ENCODE measurements at places on chromosomes 3 and 15.

DNA sequence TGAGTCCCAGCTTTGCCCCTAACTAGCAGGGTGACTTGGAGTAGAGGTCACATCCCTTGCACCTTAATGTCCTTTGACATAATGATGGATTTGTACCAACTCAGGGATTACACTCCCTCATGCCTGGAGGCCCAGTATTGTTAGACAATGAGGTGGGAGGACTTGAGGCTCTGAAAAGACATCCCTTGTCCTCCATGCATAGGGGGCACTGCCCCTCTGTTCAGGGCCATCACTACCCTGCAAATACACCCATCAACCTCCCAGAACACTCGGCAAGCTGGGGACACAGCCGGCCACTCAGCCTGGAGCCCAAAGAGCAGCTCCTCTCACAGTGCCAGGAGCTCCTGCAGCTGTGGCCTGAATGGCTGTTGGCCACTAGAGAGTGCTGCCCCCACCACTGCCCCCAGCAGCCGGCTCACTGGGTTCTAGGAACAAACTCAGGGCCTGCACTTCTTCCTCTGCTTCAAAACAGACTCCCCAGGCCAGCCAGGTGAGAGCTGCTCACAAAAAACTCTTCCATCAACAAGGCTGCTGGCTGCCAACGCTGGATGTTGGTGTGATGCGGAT lies 90.2 kb downstream of the GABRB3 start:
- DNase-seq, result no peak

DNA sequence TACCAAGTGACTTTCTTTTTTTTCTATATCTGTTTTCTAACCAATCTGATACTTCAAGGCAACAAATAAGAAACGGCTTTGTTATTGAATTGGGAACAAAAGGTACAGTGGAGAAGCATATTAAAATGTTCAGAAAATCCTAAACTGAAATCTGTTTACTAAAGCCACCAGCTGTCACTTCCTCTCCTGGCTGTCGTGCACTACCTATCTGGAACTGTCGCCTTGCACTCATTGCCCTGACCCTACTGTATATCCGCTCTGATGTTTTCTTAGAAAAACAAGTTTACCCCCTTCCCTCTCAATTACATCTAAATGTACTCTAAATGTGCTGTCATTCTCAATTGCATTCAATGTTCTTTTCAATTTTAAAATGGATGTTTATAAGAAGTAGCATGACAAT lies 439.8 kb upstream of the ARRDC4 start:
- no peak for DNase-seq

GRCh38 chr3:50174517-50174895 lies 16.9 kb upstream of the GNAT1 start:
- no peak for DNase-seq

DNA sequence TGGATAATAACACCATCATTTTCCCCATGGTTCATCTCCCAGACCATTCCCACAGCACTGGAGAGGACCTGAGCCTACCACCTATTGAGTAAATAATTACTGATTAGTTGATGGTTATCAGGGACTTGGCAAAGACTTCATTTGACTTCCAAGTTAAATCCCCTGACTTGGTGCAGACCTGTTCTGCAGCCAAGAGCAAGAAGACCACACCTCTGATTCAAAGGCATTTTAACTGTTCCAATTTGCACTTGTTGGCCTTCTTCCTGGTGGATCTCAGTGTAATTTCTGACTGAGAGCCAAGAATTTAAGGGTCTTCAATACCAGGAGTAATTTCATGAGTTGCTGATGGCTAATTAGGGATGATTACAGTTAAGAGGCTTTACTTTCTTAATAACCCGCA lies 24.0 kb downstream of the THSD4 start:
- DNase-seq, result no peak

- DNase-seq, result no peak
Observed at GRCh38 chr3:34077417-34078195, 279.2 kb downstream of the PDCD6IP start.

DNA sequence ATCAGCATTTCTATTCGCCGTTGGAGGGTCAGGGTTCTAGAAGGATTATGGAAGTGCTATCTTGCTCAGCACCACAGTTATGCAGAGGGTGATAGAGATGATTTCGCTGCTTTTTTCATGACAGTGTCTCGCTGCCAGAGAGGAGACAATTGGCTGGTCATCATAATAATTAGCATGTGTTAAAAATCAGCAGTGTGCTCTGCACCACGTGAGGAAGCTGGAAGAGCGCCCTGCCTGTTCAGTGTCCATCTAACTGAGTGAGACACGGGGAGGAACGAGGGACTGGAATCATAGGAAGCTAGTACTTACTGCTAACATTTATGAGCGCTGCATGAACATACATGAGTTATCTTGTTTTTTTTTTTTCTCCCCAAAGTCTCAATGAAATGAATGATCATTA lies 116.2 kb upstream of the PLAAT1 start:
- no peak for DNase-seq

DNA sequence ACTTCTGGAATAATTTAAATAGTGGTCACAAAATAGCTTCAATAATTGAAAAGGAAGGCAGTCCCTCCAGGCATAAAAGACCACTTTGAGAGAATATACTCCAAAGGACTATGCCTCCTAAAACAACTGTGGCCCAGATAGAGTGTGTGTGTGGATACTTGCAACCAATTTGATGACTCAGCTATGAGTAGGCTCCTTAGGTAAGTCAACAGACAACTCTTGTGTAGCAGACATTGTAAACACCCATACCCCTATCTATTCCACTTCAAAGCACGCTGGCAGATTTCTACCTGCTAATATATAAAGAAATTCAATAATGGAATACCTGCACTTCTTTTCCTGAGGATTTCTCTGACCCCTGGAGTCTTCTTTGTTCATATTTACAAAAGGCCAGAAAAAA lies 254.5 kb downstream of the NEK10 start:
- DNase-seq, result no peak

GRCh38 chr15:90862964-90863778 lies 5.2 kb upstream of the FURIN start:
- no peak for DNase-seq

GRCh38 chr3:96213393-96213792 lies 601.0 kb upstream of the EPHA6 start:
- DNase-seq, result no peak

DNA sequence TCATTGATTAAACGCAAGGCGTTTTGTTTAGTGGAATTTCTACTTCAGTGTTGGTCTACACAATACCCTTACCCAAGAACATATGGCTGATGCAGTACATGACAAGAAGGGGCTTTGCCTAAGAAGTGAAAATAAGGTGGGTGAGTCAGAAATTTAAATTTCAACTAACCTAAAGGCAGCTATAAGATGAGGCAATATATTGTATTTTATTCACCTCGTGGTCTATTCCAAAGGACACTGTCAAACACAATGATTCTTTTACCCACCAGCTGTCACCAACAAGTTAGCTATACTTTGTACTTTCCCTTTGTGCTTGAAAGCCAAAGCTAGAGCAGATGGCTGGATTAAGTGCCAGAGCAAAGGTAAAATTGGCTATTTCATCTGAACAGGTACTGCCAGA lies 10.9 kb upstream of the SETMAR start:
- no peak for DNase-seq

DNA sequence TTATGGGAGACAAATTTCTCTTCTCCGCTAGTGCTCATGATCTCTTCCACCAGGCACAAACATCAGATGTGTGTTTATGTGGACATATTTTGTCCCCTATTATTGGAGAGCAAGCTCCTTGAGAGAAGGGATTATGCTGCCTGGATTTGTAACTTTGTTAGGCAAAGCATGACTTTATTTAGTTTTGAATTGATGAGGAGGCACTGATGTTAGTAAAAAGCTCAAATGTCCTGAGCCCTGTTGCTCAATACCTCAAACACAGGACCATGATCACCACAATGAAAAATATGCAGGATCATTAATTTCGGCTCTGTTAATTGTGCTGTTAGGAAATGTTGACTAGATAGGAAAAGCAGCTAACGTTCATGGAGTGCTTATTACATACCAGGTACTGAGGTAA lies 29.1 kb downstream of the SCG5 start:
- DNase-seq, result no peak

DNA sequence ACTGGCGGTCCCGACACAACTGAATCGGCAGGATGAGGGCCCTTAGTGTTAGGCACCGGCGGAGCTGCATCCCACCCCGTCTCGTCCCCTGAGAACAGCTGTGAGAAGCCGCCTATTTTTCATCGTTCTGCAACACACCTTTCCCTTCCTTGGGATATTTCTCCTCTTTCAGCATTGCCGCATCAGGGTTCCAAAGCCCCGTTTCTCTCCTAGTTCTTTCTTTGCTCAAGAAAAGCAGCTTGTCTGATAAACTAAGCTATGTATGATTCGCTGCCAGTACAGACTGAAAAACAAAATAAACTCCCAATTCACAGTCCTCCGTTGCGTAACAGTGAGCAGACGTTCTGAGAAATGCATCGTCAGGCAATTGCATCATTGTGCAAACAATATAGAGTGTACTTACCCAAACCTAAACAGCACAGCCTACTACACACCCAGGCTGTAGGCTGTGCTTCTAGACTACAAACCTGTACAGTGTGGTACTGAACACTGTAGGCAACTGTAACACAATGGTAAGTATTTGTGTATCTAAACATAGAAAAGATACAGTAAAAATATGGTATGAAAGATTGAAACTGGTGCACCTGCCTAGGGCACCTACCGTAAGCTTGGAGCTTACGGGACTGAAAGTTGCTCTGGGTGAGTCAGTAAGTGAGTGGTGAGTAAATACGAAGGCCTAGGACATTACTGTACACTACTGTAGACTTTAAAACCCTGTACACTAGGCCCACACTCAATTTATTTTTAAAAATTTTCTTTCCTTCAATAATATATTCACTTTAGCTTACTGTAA lies 8.9 kb upstream of the ADAMTS17 start:
- no peak for DNase-seq

GRCh38 chr3:132637590-132637989 lies 22.0 kb downstream of the ACAD11 start:
- no peak for DNase-seq

DNA sequence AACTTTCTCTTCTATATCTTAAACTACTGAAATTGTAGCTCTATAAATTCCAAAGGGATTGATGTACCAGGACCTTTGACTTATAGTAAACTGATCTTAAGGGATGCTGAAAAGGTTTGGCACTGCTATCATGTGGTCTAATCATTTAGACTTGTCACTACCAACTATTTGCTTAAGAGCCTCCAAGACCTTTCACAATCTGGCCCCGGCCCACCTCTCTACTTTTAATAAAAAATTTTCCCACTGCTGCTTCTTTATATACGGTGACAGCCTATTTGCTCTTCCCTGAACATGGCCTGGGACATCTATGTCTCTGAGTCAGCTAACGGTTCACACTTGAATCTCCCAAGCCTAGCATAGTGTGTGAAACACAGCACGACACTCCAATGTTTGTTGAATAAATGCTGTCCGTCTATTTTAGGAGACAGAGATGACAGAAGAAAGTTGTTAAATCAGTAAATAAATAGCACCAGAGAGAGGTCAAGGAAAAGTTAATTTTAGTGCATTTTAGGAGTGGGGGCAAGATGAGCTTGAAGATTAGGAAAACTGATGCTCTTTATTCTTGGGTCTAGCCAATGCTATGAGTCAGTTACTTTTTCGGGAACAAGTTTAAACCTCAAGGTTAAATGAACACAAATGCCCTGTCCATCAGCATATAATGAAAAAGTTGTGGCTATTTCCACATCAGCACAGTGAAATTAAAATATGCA lies 212.9 kb downstream of the TIGIT start:
- DNase-seq, result no peak

DNA sequence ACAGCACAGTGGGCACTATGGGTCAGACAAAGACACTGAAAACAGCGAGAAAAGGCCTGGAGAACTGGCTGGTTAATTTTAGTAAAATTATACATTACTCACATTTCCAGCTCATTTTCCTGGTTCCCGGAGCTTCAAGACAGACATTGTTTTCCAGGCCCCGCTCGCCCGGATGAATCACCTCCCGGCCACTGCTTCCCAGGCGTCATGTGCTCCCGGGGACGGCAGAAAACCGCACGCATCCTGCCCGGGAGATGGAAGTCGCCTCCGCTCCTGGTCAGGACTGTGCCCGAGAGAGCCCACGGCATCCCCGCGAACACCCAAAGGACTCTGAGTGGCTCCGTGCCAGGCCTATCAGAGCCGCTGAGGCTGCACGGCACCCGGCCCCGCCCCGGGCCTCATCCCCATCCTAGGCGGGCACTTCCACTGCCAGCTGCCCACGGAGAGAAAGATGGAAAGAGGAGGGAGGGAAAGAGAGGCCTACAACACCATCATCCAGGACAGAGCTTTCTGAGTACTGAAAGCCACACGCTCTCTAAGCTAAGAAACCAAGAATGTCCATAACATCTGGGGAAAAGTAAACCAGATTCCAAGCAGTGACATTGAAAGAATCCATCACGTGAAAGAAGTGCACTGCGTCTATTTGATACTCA lies 75.1 kb downstream of the VGLL4 start:
- DNase-seq, result no peak

- no peak for DNase-seq
Observed at GRCh38 chr15:75727851-75728715, 15.4 kb upstream of the CSPG4 start.

DNA sequence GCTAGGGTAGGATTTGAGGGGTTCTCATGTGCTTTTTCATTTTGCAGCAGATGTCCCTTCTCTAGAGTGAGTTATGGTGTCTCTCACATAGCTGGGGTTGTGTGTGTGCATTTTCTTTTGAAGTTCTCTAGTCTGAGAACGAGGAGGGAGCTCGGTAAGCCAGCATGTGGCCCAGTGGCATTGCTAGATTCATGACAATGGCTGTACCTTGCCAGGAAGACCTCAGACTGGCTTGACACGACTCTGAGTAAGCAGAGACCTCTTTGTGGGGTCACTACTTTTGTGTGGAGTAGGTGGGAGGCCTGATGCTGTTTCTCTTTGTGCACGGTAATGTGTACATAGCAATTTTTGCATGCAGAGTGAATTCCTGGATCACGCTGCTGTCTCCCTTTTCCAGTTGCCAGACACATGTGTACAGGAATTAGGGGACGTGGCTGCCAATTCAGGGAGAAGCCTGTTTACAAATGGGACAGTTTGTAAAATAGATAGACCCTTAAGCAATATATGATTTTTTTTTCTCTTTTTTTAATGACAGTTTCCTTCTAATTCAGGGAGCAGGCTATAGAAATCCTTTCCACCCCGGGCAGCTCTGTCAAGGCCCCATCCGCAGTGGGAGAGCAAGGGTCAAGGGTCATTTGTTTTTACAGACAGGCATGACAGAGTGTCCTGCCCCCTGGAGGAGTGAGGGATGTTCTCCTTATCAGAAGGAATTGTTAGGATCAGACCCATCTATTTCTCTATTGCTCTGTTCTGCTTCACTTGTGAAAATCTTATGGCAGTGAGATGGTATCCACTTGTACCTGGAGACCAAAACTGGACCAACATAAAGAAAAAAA lies 4.6 kb downstream of the CACNA1D start:
- no peak for DNase-seq

- DNase-seq, result no peak
Observed at GRCh38 chr3:39141171-39141995, 12.0 kb downstream of the CSRNP1 start.

All from cortex of kidney (tissue), 1 donor.